ENCODE measurements at places on chromosomes 12 and 14.
A peak's percentile ranks its signal among the peaks of the same experiment; 100 is the strongest.

- peak; percentile 54 for DNase-seq
Observed at GRCh38 chr14:23160924-23161522, 22.4 kb downstream of the SLC7A8 start.

DNA sequence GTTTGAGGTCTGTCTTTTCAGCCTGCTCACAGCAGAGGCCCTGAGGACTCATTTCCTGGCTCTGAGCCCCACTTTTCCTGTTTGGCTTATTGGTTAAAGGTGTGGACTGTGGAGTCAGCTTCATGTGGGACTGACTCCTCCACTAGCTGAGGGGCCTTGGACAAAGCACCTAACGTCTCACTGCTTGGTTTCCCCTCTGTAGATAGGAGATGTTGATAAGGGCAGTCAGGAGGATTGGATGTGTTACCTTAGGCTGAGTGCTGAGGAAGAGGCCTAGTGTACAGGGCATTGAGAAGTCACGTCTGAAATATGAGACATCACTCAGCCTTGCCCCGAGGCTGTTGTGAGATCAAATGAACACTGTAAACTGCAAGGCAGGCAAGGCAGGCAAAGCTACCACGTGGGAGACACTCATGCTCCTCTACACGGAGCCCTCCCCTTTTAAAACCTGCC, 27.1 kb upstream of the TCL1A start:
- no peak for DNase-seq

GRCh38 chr14:100328495-100329163, 5.5 kb downstream of the SLC25A47 start:
- DNase-seq = no peak

DNA sequence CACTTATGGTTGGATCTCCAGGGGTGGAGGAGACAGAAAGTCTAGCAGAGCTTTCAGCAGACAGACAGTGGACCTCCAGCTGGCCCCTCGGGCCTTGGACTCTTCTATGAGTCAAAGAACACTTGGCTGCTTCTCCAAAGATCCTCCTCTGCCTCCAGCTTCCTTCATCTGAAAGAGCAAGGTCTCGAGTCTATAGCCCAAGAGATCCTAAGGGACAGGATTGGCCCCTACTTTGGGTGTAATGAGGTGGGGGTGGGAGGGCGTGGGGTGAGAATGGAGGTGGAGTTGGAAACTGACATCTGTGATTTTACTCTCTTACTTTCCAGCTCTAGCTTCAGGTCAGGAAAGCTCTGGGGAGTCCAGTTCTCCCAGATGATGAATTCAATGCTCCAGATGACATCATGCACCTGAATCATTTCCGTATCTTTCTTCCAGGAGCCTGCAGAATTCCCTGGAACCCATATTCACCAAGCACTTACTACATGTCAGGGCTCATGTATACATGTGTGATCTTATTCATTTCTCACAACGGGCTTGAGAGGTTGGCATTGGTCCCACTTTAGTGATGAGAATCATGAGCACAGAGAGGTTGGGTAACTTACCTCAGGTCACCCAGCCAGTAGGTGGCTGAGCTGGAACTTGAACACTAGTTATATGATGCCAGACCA, 10.2 kb upstream of the PGF start:
- no peak for DNase-seq

- no peak for DNase-seq
Observed at GRCh38 chr14:95136631-95137030, 20.7 kb downstream of the DICER1 start.

- DNase-seq = peak; percentile 48
Observed at GRCh38 chr12:7142056-7142644, 12.0 kb downstream of the CLSTN3 start.

DNA sequence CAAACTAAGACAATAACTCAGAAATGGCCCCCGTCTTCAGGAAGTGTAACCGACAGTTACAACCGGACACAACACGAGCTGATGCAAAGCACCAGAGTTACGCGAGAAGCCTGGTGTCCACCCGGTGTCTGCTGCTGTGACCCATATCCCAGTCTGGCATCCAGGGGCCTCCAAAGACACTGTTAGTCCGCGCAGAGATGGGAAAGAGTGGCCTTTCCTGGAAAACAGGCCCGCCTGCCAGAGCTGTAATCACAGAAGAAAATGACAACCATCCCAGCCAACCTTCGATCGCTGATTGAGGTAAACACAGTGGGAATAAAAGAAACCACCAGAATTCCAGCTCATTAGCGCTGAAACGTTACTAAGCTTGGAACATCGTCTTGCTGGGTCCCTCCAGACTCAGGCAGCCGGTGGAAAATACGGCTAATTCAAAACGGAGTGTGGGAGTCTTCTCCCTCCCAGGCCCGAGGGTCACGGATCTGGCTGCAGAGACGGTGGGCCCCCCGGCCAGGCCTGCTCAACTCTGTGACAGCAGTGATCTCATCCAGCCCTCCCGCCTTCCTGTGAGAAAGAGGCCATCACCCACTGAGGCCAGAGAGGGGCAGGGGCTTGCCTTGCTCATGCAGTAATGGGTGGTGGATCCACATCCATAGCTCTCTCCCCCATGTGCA, 273.9 kb upstream of the RTL1 start:
- DNase-seq = no peak

GRCh38 chr12:27902651-27903050, 69.9 kb downstream of the PTHLH start:
- DNase-seq = no peak

DNA sequence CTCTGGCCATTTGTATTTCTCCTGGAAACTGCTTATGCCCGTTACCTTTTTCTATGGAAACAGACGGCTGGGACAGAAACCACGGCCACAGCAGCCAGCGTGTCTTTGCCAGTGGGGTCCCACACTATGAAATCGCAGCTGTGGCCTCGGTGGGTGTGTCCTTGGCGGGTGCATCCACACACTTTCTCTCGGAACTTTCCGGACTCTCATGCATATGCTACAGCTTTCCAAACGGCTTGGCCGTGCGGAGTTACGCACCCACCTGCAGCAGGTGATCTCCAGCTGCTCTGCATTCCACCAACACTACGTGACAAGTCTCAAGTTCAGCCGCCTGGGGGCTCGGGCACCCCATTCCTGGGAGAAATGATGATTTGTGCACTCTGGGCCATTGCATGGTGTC, 1.3 kb upstream of the BTBD6 start:
- DNase-seq = no peak

DNA sequence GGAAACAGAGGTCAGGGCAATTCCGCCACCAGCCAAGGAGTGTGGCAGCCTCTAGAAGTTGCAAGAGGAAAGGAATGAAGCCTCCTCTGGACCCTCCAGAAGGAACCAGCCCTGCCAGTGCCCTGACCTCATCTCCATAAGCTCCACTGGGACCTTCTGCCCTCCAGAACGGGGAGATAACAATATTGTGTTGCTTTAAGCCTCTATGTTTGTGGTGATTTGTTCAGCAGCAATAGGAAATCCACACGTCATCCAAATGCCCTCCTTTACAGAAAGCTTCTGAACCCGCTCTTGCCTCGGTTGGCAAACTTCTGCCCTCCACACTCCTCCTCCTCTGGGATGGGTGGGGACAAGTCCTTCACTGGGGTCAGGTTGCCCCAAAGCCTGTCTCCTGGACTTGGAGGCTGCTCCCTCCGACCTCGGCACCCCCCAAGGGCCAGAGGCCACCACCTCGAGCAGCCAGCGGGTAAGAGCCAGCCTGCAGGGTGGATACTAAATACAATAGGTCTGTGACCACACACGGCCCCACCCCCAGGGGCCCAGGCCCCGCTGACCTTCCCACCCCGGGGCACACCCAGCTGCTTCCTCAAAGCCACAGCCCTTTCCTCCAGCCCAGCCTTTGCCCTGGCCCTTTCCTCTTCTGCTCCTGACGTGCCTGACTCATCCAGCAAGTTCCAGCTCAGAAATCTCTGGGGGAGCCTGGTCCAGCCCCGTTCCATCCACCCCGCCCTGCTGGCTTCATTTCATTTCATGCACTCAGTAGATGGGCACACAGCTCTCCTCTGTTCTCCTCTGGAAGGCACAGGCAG, 58.7 kb upstream of the NCOR2 start:
- DNase-seq = peak; percentile 78

GRCh38 chr12:25764892-25765291, 193.6 kb upstream of the RASSF8 start:
- DNase-seq = no peak

GRCh38 chr14:61104358-61104757, 123.3 kb downstream of the SLC38A6 start:
- DNase-seq = no peak

DNA sequence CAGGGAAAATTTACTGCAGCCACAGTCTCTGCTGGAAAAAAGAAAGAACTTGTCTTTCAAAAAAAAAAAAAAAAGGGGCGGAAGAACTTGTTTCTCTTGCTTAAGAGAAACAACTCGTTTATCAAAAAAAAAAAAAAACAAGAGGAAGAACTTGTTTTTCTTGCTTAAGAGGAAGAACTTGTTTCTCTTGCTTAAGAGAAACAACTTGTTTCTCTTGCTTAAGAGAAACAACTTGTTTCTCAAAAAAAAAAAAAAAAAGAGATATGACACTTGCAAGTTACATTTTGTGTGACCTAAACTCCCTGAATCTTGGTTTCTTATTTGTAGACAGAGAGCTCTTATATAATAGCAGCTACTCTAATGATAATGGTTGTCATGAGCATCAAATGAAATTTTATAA, 44.7 kb upstream of the USP15 start:
- no peak for DNase-seq

DNA sequence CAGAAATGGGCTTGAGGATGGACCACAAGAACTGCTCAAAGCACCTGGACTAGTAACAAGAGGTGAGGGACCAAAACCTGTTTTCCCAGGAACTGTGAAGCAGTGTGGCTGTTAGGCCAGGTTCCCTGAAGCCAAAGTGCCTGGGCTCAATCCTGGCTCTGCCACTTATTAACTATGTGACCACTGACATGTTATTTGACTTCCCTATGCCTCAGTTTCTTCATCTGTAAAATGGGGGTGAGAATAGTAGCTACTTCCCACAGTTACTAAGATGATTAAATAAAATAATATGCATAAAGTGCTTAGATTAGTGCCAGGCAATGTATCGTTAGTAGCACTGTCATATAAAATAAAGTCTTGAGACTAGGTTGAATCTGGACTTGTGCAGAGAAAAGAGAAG, 25.6 kb downstream of the SMUG1 start:
- DNase-seq = no peak

- peak; percentile 31 for DNase-seq
Observed at GRCh38 chr12:31117203-31118011, 43.7 kb downstream of the DDX11 start.

GRCh38 chr12:47035484-47035883, 43.9 kb upstream of the PCED1B start:
- DNase-seq = no peak

Data from CD4-positive, alpha-beta T cell treated with Interferon gamma for 1 hour (primary cell).